Left lung (tissue), 14 donors: ENCODE measurements at places on chromosomes 5 and 9. TPM values are rescaled to one million over a fixed set of nuclear protein-coding genes. Genes with fewer than 3 reads are reported as not detected.

DNA sequence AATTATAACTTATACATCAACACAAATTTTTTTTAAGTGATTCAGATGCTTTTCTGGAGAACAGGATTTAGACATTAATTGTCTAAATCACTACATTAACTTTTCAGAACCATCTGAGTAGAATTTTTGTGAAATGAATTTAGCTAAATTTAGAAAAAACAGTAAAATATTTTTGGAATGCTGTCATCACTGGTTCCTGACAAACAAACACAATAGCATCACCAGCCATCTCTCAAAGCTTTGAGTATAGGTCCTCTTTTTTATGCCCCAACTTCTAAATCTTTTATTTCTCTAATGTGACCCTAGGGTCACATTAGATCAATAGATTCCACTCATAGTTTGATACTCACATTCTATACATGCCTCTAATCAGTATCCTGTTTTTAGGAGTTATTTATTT is 104.6 kb downstream of the PRR16 start:
- no peak for DNase-seq
- H3K4me1 ChIP-seq, result no peaks in the 10 kb centered on the region
- H3K27me3 ChIP-seq, result no peaks in the 10 kb centered on the region
- H3K36me3 ChIP-seq, result no peaks in the 10 kb centered on the region
- no peak overlapping the region for H3K27ac ChIP-seq
- no peak overlapping the region for H3K4me3 ChIP-seq

- peaks cover 77% of the 10 kb centered on the region for H3K27me3 ChIP-seq
- H3K27ac ChIP-seq, result no peak overlapping the region
- H3K4me1 ChIP-seq, result no peaks in the 10 kb centered on the region
Observed at GRCh38 chr9:132511191-132511999, 71.0 kb upstream of the BARHL1 start.

DNA sequence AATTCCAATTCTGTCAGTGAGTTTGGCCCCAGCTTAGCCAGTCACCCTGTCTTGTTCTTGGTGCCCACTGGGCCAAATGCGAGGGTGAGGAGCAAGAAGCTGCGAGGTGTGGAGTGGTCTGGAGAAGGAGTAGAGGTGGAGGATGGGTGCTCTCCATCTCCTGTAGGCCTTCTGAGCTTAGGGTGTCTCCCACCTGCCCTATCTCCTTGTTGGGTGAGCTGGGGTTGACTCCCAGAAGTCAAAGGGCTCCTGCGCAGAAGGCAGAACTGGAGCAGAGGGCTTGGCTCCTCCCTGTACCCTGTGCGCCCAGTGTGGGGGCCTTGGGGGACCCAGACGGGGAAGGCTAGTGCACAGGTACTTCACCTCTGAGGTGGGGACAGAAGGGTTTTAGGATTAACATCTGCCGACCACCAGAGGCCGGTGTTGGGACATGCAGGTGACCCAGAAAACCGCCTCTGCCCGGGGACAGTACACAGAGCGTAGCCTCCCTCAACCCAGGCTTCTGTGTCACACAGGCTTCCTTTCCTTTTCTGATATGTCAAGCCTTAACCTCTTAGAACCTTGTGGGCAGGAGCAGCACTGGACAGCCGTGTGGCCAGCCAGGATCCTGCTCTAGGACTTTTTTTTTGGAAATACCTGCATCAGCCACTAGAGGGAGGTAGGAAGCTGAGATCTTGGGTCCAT is 16.9 kb downstream of the IL5 start:
- DNase-seq, result peak; percentile 46
- H3K4me3 ChIP-seq, result no peak overlapping the region
- no peak overlapping the region for H3K27ac ChIP-seq
- H3K27me3 ChIP-seq, result no peaks in the 10 kb centered on the region

Gene NINJ1
- total RNA-seq, result 83.5 TPM

DNA sequence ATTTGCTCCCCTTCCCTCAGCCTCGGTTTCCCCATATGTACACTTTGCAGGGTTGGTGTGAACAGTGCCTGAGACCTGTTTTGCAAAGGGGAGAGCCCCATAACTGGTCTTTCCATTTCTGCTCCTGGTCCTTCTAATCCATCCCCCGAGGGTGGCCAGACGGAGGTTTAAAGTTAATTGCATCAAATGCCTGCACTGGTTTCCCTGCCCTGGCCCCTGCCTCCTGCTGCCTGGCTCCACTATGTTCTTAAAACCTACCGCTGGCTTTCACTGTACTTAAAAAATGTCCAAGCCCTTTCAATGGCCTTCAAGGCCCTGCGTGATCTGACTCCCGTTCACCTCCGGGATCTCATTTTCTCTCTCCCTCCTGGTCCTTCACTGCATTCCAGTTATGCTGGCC is 183.0 kb downstream of the RGS3 start:
- DNase-seq, result no peak
- no peaks in the 10 kb centered on the region for H3K36me3 ChIP-seq
- no peaks in the 10 kb centered on the region for H3K4me1 ChIP-seq

DNA sequence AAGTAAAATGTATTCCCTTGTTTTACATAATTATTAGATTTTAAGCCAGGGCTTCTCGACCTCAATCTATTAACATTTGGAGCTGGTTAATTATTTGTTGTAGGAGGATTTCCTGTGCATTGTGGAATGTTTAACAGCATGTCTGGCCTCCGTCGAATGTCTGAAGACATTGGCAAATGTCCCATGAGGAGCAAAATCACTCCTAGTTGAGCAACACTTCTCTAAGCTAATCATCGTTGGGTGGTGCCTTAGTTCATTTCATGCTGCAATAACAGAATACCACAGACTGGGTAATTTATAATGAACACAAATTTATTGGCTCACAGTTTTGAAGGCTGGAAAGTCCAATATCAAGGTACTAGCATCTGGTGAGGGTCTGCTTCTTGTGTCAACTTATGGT is 13.4 kb upstream of the VPS13A start:
- no peaks in the 10 kb centered on the region for H3K27me3 ChIP-seq
- peak; percentile 43 for DNase-seq

DNA sequence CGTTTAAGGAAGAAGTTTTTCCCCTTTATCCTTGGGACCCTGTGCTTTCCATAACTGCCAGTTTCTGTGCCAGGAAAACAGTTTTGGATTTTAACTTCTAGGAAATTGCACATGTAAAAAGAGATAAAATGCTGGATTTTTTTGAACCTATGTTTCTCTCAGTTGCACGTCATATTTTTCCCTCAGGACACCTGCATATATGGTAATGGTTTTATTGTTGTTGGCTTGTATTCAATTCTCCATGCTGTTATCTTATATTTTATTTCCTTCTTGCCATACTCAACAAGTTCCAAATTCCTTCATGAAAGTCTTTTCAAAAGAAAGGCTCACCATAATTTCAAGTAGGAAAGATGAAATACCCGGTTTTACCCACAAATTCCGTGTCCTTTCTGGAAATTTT is 7.9 kb upstream of the ADAMTSL1 start:
- no peak for DNase-seq
- H3K4me3 ChIP-seq, result no peak overlapping the region
- H3K27ac ChIP-seq, result no peak overlapping the region
- no peaks in the 10 kb centered on the region for H3K4me1 ChIP-seq
